ENCODE measurements at places on chromosomes 3 and 15.

- DNase-seq, result no peak
Measured at GRCh38 chr3:119933207-119933606, 151.3 kb downstream of the NR1I2 start.

- DNase-seq, result no peak
Measured at GRCh38 chr3:158333736-158334135, 223.8 kb downstream of the RSRC1 start.

- DNase-seq, result no peak
Measured at GRCh38 chr3:5569152-5569551, 381.6 kb downstream of the EDEM1 start.

GRCh38 chr15:65255486-65256140 lies 31.1 kb downstream of the PARP16 start:
- no peak for DNase-seq

DNA sequence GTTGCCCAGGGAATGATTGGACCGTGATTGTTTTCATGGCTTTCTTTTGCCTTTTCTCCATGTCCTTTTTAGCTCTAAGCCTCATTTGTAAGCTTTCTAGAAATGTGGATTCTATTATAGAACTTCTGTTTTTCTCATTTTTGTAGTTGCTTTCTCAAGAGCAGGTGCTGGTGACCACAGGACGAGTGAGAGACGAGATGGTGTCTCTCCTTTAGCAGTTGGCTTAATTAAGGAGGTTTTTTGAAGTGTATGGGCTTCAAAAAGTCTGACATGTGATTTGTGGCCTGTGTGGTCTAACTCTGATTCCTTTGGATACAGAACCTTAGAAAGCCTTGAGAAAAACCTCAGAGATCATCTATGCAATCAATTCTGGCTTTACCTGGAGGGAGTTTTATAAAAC lies 292.8 kb downstream of the LPP start:
- no peak for DNase-seq

DNA sequence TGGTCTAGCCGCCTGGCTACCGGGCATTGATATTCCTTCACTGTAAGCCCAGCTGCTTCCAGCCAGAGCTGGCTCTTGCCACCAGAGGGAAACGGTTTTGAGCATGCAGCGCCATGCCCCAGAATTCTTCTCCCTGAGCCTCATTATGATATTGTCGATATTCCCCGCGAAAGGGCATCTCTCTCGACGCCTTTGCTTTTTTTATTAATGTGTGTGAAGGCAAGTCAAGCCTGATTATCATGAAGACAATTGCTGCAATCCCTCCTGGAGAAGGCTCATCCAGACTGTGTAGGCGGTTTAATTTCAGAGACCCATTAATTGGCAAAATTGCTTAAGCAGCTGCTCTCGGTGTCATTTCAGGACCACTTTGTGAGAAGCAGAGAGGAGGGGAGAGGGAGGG lies 321.2 kb upstream of the TLE3 start:
- DNase-seq, result no peak
